Inflammatory macrophage treated with lipopolysaccharide for 4 hours (primary cell): ENCODE measurements at places on chromosomes 3 and 15.

DNA sequence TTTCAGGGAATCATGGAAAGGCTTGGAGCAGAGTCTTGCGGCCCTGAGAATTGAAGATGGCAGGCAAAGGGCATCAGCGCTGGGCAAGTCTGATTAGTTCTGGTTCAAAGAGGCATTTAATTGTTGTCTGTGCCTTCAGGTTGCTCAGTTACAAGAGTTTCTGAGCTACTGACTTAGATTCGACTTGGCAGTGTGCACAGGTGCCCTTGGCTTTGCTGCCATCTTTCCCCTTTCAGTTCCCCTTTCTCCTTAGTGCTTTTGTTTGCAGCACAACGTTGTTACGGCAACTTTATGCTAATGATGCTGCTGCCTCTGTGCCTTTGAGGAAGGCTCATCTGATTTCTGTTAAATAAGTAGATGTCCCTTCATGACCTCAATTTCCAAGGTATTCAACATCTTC is 12.5 kb downstream of the P2RY14 start:
- peak; percentile 83 for DNase-seq

- DNase-seq: no peak
Measured at GRCh38 chr3:69811452-69812401, 72.5 kb downstream of the MITF start.

DNA sequence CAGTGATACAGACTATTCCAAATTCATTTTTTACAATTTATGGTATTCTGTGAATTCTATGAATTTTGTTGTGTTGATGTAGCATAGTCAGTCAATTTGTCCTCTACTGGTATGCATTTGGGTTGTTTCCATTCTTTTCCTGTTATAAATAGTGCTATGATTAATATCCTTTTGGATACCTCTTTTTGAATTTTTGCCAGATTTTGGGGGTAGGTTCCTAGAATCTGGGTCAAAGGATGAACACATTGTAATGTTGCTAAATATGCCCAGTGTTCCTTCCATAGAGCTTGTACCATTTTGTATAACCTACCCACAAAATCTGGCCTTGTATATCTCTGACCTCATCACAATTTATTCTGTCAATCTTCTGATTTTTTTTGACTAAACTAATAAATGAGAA is 44.4 kb upstream of the C3orf38 start:
- no peak for DNase-seq

- no peak for DNase-seq
Measured at GRCh38 chr15:98163319-98164045, 203.0 kb downstream of the ARRDC4 start.

GRCh38 chr3:7421065-7421464 is 560.1 kb downstream of the GRM7 start:
- DNase-seq: no peak

- DNase-seq: no peak
Measured at GRCh38 chr15:87477737-87478686, 778.5 kb downstream of the NTRK3 start.

GRCh38 chr3:134028486-134029255 is 1.1 kb downstream of the SLCO2A1 start:
- DNase-seq: no peak

DNA sequence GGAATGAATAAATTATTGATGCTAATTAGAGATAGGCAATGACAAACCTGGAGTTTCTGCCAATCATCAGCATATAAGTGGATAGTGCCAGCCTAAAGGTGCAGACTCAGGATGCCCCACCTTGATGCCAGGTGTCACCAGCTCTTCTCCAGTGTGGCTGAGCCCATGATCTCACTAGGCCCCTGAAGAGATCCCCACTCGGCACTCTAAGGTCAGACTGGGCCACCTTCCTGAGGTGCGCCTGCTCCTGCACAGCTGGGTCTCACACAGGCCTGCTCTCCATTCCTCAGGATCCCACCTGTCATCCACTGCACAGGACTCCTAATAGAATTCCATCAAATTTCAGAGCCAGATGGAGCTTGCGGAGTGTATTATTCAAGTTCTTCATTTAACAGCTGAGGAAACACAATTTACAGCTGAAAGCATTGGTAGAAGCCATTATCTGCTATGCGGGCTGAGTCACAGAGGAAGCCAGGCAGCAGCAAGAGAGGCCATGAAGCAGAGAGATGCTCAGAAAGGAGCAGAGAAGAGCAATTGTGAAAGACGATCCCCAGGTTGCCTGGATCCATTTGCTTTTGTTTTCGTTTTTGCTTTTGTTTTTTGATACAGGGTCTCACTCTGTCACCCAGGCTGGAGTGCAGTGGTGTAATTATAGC is 25.1 kb upstream of the FSTL1 start:
- no peak for DNase-seq

DNA sequence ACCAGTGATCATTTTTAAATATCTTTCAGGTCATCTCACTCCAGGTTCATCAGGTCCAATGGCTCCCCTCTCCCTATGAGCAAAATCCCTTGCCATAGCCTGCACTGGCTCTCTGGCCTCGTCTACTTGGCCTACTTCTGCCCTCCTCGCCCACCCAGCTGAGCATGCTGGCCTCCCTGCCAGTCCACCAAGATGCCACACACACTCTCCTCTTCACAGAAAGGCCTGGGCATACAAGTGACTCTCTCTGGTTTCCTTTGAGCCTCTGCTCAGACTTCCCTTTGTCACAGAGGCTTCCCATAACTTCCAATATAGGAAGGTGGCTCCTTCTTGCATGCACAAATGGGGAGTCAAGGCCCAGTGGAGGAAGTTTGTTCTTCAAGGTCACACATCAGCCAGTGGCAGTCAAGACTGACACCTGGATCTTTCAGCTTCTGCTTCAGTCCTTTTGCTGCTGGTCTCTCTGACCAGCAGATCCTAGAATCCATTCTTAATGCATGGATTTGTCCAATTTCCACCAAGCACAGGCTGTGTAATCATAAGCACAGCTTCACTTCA is 223.2 kb upstream of the HES1 start:
- DNase-seq: no peak

DNA sequence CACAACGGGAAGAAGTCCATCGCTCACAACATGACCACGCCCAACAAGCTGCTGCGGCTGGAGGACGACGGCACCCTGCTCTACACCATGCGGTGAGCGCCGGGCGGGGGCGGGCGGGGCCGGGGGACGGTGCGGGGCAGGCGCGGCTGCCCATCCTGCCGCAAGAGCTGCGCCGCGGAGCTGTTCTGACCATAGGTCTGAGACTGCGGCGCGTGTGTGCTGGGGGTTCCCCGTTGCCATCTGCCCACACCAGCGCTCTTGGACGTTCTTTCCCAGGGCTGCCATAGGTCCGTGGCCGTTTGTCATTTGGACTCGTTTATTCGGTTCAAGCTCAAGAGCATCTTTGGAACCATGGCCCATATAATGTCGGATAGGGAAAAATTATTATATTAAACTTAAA is 16.6 kb downstream of the GABRA5 start:
- no peak for DNase-seq

- no peak for DNase-seq
Measured at GRCh38 chr3:112141293-112141692, 8.2 kb upstream of the GCSAM start.

DNA sequence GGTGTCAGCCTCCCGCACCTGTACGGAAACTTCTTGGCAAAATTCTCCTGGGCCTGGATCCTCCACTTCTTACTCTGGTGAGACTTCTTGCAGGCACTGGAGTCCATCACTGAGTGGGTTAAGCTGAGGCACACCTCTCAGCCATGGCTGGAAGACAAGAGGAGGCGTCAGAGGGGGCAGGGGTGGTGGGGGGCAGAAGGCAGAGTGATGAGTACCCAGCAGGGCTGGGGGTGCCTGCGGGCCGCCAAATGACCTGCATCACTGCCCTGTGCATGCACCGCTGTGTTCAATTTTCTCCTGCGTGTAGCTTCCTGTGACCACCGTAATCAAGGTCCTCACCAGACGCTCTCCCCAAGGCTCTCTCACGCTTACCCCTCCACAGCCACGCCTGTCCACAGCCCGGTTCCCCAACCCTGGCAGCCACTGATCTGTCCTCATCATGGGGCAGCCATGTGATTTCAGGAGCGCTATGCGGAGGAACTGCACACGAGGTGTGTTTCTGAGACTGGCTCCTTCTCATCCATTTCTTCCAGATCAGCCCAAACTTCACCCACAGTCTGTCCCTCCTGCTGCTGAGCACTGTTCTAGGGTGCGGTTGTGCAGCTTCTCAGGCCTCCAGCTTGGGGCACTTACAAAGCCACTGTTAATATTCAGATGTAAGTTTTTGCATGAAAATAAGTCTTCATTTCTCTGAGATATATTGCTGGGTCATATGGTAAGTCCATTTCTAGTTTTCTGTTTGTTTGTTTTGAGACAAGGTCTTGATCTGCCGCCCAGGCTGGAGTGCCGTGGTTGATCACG is 5.2 kb downstream of the C3orf22 start:
- DNase-seq: no peak

- DNase-seq: no peak
Measured at GRCh38 chr3:51311055-51311454, 74.0 kb upstream of the MANF start.
